ENCODE measurements at places on chromosomes 6 and 20. TPM values are rescaled to one million over a fixed set of nuclear protein-coding genes. Genes with fewer than 3 reads are reported as not detected.

- H3K4me1 ChIP-seq, result peaks cover 25% of the 10 kb centered on the region
- no peaks in the 10 kb centered on the region for H3K36me3 ChIP-seq
- DNase-seq, result peak; percentile 24
- no peaks in the 10 kb centered on the region for H3K27me3 ChIP-seq
Measured at GRCh38 chr6:13709689-13710551, 1.7 kb downstream of the RANBP9 start.

DNA sequence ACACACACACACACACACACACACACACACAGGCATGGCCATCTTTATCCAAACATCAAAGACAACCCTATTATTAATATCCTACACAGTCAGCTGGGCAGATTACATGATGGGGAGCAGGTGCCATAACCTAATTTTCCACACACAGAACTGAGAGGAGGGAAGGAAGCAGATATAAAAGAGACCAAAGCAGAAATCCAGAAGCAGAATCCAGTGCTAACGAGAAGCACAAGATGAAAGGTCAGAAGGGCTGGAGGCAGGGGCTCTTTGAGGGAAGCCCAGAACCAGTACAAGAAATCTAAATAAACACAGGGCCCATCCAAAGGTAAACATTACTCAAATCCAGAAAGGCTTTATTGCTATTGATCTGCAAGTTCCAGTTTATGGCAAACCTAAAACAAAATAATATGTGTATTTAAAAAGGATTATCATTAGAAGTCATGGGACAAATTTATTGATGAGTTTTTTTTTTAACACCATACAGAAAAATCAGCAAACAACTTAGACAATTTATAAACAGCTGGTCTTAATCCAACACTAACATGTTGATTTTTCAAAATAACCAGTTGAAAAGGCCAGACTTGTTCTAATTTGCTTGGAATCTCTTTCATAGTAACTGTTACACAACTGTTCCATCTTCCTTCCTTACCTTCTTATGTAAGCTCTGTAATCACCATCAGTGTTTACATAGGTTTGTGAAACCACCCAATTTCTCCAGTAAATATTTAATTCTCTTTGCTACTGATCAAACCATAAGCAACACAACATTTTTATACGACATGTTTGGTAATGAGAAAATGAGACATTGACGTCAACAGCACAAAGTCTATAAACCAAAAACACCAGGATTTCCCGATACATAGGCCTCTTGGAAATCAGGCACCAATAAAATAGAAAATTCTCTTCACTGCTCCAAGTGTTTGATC, 34.2 kb downstream of the SLC23A2 start:
- no peaks in the 10 kb centered on the region for H3K27me3 ChIP-seq
- H3K36me3 ChIP-seq, result peaks cover 13% of the 10 kb centered on the region
- peaks cover 6% of the 10 kb centered on the region for H3K4me1 ChIP-seq
- no peak for DNase-seq
- no peak overlapping the region for H3K4me3 ChIP-seq
- no peak overlapping the region for H3K27ac ChIP-seq

DNA sequence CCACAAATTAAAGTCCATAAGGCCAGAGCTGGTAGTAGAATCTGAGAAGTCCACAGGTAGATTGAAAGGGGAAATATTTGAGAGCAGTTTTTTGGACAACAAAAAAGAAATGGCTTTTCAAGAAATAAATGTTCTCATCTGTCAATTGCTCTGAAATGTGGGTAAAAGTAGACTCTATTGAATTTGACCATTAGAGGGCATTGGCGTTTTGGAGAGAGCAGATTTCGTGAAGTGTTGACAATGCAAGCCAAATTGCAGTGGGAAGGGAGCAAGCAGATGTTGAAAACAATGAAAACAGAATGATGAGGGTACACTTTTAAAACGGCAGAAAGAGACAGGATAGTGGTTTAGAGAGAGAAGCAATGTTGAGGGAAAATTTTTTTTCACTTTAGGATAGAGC, 149.1 kb upstream of the FAM83B start:
- no peak overlapping the region for H3K4me3 ChIP-seq
- no peaks in the 10 kb centered on the region for H3K4me1 ChIP-seq
- no peaks in the 10 kb centered on the region for H3K36me3 ChIP-seq
- no peak for DNase-seq

Gene BMP7
- total RNA-seq, result not detected

All from CD4-positive, CD25-positive, alpha-beta regulatory T cell (primary cell).